ENCODE measurements at places on chromosomes 5 and 9. TPM values are rescaled to one million over a fixed set of nuclear protein-coding genes. Genes with fewer than 3 reads are reported as not detected.

- ATAC-seq, result no peak
These were observed 276.6 kb downstream of the ICE1 start for GRCh38 chr5:5699062-5699461.

DNA sequence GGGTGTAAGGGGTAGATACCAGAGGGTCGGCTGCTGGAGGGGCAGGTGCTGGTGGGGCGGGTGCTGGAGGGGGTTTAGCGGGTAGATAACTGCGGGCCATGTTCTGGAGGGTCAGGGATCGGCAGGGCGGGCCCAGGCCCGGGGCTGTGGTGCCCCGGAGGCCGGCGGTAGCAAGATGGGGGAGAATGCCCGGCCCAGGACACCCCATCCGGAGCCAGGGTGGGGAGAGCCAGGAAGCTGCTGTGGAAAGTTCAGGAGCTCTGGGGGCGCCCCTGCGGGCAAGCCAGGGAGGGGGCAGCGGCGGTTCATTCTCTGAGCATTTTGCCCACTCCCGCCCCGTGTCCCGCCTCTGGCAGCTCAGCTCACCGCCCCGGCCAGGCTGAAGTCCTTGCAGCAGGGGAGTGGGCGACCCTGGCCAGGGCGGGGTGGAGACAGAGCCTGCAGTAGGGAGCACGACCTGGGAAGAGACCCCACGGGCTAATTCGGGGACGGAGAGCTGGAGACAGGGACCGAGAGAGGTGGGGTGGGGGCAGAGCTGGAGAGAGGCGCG lies 538 bp downstream of the PRRT1B start:
- peak; percentile 10 for ATAC-seq

GOLM1 gene
- total RNA-seq, result 7.7 TPM

RFK gene
- total RNA-seq, result 18.4 TPM

GRCh38 chr5:91061094-91061493 lies 322.0 kb downstream of the ARRDC3 start:
- ATAC-seq, result no peak

All from gastroesophageal sphincter (tissue), 4 donors.